ENCODE measurements at places on chromosomes 6 and 20.

DNA sequence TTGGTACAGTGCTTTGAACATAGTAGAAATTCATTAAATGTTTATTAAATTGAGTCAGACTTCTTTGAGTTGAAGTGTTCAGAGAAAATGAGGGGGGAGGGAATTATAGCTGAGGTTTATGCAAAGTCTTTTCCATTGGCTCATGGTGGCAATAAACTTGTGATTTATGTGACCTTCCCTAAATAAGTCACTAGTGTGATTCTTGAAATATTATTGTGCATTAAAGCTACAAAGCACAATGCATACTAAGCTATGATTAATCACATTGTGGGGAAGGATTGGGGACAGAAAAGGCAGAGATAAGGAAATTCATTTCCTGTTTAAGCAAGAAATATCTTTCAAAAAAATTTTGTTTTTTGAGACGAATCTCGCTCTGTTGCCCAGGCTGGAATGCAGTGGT, 877.5 kb downstream of the TFAP2A start:
- DNase-seq = no peak

DNA sequence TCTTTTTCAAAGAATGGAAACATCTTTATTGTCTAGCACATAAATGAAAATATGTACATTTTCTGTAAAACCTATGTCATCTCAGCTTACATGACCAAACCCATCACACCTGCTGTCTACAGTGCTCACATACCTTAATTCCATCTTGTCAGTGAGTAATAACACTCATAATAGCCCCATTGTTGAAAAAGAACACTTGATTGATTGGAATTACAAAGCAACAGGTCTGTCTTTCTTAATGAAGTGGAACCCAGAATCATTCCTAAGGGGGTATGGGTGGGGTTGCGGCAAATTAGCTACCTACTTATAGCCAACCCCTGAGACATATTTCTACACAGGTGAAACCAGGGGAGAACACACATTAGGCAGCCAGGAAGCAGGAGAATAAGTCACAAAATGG, 20.2 kb downstream of the ADGRF4 start:
- DNase-seq = no peak

- no peak for DNase-seq
These were observed 401 bp upstream of the TNFRSF21 start for GRCh38 chr6:47310131-47310480.

DNA sequence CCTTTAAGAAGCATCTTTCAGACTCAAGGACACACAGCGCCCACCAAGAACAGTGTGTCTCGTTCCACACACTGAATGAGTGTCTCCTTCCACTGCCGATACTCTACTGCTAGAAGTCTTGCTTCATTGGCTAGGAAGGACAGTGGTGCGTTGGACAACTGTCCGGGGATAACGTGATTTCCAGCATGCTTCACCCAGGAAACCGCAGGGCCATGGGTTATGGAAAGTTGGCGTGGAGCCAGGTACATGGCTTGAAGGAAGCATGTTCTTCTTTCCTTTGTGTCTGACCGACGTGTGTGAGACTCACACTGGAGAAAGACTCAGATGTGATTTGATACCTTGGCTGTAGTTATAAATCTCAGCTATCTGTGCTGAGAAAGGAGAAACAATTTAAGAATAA, 73.2 kb downstream of the SMOC2 start:
- DNase-seq = no peak

DNA sequence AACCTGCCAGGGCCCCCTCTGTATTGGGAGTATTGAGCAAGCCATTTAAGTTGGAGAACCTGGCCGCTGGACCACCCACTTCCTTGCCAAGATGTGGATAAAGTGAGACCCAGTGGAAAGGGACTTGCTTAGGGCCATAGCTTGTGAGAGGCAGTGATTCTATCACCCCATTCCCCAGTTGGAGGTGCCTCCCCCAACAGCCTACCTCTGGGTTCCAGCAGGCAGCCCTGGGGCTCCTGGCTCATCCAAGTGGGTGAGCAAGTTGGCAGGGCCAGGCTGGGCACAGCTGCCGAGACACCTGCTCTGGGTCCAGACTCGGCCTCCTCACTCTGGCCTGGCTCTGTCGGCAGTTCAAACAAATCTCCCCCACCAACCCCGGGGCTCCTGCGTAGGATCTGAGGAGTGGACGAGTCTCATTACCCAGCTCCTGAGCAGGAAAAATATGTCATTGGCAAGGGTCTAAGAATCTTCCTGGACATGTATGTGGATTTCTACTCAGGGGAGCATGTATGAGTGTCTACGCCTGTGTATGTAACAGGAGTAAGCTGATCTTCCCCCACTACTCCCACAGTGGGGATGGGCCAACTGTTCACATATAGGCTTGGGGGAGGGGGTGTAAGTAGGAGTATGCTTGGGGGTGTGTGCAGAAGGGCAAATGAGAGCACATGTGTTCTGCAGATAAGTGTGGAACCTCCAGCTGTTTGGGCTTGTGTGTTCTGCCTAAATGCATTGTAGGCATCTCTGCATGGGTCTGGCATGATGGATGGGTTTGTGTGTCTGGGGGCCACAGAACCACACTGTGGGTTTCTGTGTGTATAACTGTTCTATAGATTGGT, 1.9 kb downstream of the ID1 start:
- DNase-seq = no peak

DNA sequence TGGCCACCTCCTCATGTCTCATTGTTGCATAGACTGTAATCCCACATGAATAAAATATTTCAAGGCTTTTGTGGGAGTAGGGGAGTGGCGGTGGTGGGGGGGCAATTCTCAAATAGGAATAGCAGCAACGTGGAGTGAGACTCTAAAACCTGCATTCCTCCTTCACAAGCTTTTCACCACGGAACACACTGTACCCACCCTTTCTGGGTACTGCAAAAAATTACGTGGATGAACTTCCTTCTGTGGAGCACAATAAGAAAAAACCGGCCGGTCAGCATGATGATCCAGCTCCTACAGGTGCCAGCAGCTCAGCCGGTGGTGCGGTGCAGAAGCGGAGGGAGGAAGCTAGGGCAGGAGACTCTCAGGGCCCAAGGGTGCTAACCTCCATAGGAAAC, 930 bp upstream of the RRAGD start:
- DNase-seq = no peak

- no peak for DNase-seq
These were observed 2.1 kb upstream of the MRGBP start for GRCh38 chr20:62794007-62794724.

DNA sequence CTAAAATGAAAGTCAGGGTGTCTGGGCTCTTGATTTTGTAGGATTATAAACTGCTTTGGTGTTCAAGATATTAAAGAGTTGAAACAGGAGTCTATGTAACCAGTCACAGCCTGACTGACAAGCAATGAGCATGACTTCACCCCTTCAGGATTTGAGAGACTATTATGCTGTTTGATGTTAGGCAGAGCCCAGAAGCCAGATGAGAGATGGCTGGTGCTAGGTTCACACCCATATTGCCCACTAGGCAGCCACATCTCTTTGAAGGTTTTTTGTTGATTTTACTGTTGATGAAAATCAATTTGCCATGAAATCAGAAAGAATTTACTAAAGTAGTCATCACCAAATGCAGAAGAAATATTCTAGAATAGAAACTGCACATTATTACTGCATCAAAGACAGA, 243.6 kb downstream of the KHDRBS2 start:
- DNase-seq = no peak

GRCh38 chr20:37839432-37839827, 63.5 kb upstream of the VSTM2L start:
- no peak for DNase-seq

DNA sequence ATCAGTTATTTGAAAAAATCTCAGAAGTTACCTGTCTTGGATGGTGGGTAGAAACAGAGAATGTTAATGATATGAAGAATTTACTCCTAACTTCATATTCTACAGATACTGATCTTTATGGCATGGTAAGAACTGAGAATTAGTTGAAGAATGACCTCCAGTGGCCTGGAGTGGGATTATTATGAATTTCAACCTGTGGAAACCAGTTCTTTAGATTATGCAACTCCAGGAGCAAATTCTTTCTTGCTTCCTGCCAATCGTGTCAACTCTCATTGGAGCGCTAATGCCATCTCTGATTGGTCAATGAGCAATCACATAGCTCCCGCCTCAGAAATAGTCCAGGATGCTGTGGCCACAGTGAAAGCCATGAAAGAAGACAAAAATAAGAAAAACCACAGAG, 40.6 kb downstream of the LYRM2 start:
- no peak for DNase-seq

DNA sequence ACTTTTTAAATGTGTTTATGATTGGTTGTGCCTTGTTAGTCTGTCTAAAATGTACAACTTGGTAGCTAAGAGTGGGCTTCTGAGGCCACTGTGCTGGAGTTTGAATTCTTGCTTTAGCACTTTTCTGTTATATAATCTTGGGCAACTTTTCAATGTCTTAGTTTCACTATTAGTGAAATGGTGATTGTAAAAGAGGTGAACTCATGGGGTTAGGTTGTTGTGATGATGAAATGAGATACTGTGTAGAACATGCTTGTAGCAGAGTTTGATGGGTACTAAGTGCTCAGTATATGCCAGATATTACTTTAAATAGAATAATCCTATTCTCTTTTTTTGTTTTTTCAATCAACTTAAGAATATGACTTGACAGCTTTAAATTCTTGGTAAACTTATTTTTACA, 624.7 kb downstream of the CD109 start:
- DNase-seq = no peak

DNA sequence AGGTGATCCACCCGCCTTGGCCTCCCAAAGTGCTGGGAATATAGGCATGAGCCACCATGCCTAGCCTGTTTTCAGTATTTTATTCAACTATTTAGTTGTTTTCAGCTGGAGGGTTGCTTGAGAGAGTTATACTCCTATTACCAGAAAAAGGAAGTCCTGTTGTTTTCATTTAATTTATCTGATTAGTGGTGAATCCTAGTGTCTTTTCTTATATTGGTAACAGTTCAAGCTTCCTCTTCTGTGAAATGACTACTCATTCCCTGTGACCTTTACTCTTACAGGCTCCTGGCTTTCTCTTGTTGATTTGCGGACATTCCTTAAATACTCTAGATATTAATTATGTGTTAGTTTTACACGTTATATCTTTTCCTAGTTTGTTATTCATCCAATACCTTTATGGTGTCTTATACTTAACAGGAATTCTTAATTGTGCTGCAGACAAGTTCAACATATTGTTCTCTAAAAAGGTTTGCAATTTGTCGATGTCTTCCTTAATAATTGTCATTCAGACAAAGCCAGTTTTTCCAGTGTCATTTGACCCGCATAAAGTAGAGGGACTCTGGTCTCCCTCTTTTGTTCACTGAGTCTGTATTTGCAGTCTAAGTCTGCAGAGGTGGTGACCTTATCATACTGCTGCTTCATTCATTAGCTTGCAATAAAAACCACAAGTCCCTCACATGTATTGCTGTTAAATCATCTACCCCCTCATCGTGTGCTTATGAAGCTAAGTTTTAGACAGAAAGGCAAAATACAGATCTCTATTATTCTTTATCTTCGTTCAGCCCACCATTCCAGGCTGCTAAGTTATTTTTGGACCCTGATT, 51.4 kb downstream of the ZBTB9 start:
- DNase-seq = no peak

GRCh38 chr20:2631228-2631627, 21.2 kb upstream of the NOP56 start:
- no peak for DNase-seq

GRCh38 chr6:117711369-117711768, 36.1 kb downstream of the NUS1 start:
- DNase-seq = no peak

DNA sequence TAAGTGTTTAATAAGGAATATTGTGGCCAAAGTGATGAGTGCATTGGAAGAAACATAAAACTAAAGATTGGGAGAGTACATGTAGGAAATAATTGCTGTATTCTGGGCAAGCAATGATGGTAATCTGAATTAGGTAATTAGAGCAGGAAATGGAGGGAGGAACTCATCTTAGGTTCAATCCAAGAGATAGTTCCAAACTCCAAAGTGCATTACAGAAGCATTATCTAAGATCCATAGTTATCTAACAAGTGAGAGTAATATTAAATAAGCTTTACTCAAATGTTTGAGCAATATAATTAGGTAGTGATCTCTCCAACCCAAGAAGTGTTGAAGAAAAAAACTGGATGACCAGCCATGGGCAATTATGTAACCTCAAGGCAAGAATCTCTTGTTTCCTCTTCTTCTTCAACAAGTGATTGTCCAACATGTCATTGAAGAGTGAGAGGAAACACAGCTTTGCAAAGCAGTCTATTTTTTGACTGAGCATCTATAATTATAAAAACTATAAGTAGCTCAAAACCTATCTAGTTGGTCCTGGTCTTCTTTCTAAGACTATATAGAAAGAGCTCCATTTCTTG, 181.2 kb upstream of the TNFAIP3 start:
- no peak for DNase-seq

DNA sequence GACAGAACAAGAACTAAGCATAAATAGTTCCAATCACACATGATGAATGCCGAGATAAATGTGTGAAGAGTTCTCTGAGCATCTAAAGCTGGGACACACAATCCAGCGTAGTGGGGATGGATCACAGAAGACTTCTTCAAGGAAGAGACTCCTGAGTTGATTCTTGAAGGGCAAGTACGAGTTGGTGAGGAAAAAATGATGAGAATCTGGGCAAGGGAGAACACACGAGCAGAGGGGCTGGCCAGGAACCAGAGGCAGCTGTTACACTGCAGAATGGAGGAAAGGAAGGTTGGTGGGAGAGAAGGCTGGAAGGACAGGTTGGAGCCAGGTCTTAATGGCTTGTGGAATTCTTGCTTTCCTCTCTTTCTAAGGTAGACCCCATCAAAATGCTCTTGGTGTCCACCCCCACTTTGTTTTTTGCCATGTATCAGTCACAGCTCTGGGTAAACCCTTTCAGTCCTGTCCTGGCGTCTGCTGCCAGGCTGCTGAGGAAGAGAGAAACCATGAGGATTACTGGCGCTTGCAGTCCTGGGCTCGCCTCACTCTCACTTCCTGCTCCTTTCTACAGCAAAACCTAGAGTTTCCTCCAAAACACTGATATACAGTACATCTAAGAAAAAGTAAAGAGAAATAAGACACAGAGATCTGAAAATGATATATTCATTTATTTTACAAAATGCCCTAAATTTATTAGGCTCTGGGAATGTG, 127.6 kb upstream of the FAM184A start:
- DNase-seq = no peak

GRCh38 chr6:113057567-113058053, 710.5 kb downstream of the RFPL4B start:
- no peak for DNase-seq

All from vagina (tissue), 2 donors.